MG63 (cell line): ENCODE measurements at places on chromosomes 12 and 14. TPM values are rescaled to one million over a fixed set of nuclear protein-coding genes. Genes with fewer than 3 reads are reported as not detected.

GRCh38 chr12:22335794-22336166 lies 1.3 kb upstream of the ST8SIA1 start:
- peak; percentile 13 for DNase-seq

- no peak for DNase-seq
Observed at GRCh38 chr12:91172096-91172495, 10.5 kb downstream of the DCN start.

LRRK2 gene
- 0.76 and 2.3 TPM in 2 replicates for total RNA-seq

DNAI7 gene
- 0.84 TPM in 1 of 2 replicates, not detected in the other for total RNA-seq

DNA sequence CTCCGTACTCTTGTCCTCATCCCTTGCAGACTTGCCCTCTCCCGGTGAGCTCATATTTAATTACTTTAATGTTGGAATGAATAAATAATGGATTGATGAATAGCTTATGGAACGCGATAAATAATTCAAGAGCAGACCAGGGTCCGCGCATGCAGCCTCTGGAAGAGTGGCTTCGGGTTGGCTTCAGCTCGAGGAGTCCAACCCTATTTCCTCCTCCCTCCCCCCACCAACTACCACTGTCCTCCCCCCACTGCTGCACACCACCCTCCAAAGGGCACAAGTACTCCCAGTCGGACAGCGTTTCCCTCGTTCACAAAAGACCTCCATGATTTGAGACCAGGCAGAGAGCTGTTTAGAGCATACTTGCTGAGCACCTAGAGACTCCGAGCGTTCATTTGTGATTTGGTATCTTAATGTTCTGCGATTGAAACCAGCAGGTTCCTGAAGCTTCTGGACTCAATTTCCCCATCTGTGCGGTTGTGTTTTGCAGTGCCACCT lies 647 bp upstream of the SIX1 start:
- DNase-seq, result peak; percentile 10

CMKLR1 gene
- 1.3 and 1.5 TPM in 2 replicates for total RNA-seq

CLEC4C gene
- total RNA-seq, result not detected in 2 replicates

NABP2 gene
- total RNA-seq, result 61.0 and 115 TPM in 2 replicates

ARHGAP9 gene
- total RNA-seq, result not detected in 2 replicates

DNA sequence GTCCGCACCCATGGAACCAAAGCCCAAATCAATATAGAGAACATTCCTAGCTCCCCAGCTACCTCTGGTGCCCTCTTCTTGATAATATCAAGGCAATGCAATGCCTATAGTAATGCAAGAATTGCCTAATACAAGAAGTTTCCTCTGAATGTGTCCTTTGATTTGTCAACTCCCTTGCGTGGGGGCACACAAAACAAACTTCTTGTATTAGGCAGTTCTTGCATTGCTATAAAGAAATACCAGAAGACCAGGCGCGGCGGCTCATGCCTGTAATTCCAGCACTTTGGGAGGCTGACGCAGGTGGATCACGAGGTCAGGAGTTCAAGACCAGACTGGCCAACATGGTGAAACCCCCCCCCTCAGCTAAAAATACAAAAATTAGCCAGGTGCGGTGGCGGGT lies 10.4 kb upstream of the ITPK1 start:
- no peak for DNase-seq

ACRBP gene
- total RNA-seq, result not detected in 2 replicates

DNA sequence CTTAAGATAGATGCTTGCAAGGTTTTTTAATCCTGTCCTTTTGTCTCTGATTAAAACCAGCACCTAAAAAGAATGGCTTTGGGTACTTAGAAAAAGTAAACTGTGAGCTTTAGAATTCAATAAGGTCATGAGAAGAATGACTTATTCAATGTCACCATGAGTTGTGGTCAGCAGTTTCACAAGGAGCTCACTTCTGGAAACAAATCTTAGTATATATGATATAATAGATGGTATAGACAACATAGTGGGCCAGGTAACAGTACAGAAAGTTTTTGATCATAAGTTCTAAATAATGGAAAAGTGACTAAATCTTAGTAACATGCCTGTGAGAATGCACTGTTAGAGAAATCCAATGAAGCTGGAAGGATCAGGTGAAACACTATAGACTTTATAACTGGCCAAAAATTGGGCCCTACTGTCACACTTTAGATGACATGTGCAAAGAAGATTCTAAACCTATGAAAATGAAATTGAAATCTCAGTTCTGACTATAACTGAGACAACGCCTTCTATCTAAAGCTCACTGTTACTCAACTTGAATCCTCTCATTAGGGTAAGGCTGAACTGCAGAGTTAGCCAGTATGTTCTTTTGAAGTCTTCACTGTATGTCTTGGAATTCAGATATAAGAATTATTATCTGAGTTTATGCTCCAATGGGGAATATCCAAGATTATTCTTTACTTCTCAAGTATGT lies 42.4 kb upstream of the RAD51AP1 start:
- no peak for DNase-seq

NOVA1 gene
- 1.7 TPM in 1 of 2 replicates, not detected in the other for total RNA-seq

DNA sequence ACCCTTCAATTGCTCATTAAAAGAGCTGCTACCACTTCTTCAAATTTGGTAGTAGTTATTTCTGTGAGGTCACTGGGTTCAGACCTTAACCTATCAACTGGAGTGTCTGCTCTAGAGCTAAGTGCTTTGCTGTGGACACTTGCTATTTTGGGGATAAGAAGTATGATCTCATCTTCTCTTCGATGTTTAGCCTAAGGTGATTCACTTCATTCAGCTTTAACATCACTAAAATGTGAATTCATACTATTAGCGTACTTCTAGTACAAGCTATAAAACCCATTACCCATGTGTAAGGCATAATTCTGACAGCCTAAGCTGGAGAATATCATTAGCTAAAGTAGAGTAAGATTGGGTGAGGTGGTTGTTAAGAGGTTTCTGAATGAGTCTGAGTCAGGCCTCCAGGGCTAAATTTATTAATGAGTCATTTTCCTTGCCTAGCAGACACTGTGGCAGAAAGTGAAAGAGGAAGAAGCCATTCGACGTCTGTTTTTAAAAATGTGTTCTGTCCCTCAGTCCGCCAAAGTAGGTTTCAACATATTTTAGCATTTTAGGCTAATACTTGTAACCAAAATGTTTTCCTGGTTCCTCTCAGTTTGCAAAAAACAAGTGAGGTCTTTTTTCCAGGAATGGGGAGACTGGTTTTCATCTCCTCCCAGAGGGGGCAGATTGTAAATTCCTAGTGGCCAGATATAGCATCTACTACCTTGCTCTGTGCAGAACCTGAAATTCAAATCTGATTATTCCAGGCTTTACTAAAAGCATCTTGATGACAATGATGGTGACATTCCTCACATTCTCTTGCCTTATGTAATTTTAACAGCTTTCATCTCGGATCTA lies 103.6 kb downstream of the SSPN start:
- DNase-seq, result peak; percentile 20

GRCh38 chr12:13896063-13896626 lies 85.3 kb downstream of the GRIN2B start:
- no peak for DNase-seq

- DNase-seq, result no peak
Observed at GRCh38 chr14:104091927-104092771, 6.6 kb downstream of the ASPG start.

DNA sequence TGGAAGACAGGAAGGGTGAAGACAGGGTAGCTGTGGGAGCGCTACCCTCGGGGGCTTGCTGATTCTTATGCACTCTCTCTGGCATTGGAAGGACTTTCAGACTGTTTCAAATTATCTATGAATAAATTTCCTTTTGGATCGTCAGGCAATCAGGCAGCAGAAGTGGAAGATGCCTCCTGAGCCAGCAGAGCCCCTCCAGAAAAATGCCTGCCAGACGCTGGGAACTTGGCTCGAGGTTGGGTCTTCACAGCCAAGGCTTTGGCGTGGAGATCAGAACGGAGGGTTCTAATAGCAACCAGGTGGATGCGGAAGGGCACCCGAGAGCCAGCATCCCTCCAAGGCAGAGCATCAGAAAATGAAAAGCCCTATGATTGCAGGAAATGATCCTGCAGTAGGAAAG lies 119.2 kb upstream of the RFLNA start:
- DNase-seq, result no peak

GRCh38 chr12:65602253-65602609 lies 222.1 kb upstream of the HMGA2 start:
- no peak for DNase-seq

GRCh38 chr12:6961695-6962284 lies 8.7 kb downstream of the PHB2 start:
- DNase-seq, result peak; percentile 76

TEX52 gene
- not detected in 2 replicates for total RNA-seq

PLA2G1B gene
- total RNA-seq, result not detected in 2 replicates

LARP4 gene
- 15.6 and 20.3 TPM in 2 replicates for total RNA-seq

DNA sequence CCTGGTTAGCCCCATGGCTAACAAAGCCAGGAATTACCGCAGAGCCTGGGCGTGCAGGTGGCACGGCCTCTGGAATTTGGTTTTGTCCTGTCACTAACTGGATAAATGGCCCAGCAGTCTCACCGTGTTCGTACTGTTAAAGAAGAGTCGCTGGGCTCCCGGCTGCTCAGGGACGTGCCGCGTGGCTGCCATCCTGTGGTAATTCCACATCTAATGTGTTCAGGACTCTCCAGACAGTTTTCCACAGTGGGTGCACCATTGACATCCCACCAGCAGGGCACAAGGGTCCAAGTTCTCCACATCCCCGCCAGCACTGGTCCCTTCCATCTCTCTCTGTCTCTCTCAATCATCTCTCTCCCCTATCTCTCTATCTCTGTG lies 19.6 kb downstream of the NOC4L start:
- no peak for DNase-seq

DNA sequence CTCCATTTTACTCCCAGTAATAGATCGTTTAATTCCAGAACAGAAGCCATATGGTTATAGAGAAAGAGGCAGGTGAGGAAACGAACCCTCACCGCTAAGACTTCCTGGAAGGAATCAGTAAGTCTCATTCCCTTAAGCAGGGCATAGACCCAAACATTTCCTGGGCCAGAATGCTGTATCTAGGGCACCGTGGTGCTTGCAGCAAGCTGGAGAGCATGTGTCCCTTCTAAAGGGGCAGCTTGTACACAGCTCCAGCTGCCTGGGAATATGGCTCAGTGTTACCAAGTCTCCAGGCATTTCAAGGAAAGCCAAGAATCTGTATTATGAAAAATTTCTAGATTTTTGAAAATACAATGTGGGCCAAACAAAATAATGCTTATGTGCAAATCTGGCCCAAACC lies 73.4 kb downstream of the PPM1H start:
- DNase-seq, result peak; percentile 10

- no peak for DNase-seq
Observed at GRCh38 chr12:43733687-43734086, 24.9 kb downstream of the PUS7L start.

DNA sequence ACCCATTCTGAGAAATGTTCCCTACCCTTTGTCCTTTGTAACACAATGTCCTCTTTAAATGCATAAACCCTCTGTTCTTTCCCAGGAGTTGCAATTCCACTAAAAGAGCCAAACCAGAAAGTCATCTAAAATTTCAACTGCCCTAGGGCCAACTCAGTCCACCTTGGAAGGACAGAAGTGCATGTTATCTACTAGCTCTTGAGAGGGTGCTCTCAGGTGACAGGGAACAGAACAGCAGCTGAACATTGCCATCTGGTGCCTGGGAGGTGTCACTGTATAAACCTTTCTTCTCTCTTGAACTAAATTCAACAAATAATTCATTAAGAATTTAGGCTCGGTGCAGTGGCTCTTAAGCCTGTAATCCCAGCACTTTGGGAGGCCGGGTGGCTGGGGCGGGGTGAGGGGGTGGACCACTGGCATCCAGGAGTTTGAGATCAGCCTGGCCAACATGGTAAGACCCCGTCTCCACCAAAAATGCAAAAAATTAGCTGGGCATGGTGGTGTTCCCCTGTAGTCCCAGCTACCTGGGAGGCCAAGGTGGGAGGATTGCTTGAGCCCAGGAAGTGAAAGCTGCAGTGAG lies 10.3 kb upstream of the FERMT2 start:
- DNase-seq, result peak; percentile 12

ZNF84 gene
- total RNA-seq, result 4.8 and 7.3 TPM in 2 replicates

GRCh38 chr14:105346200-105346533 lies 31.6 kb downstream of the PACS2 start:
- DNase-seq, result no peak

- DNase-seq, result no peak
Observed at GRCh38 chr12:53952871-53953734, 1.6 kb upstream of the HOXC12 start.

DNA sequence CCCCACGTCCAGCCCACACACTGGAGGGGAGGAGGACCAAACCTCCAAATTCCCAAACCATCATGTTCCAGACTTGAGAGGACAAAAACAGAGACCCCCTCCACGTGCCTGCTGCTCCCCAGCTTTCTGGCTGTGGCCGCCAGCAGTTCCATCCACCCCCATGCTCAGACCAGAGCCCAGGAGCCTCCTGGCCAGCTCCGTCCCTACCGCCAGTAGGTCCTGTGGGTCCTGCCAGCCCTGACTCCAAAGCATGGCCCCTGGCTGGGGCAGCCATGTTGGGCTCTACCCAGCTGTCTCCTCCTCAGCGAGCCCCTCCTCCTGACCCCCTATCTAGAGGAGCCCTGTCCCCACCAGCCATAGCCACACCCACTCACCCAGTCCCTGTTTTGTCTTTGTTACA lies 227.3 kb upstream of the RTL1 start:
- DNase-seq, result no peak

PLEKHD1 gene
- total RNA-seq, result not detected in 2 replicates

DNA sequence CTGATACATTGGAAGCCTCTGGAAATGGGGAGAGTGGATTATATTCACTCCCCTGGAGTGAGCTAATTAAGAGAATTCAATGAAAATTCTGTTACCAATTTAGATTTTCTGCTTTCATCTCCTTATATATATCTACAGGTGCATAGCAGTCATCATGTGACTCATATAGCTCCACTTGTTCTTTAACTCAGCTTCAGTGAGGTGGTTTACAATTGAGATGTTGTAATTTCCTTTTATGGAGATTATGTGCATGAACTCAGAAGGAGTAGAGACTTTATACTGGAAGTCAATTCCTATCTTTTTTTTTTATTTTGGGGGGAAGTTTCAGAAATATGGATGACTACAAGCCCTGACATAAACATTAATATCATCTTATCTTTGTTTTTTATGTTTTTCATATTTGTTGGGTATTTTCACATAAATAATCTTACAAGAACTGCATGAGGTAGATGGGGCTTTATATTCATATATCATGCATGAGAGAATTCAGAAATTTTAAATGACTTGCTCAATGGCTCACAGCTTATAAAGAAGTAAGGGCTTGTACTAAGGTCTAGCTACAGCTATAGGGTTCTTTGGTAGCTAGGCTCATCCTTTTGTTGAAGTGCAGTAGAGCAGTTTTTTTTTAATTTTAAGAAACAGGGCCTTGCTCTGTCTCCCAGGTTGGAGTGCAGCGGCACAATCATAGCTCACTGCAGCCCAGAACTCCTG lies 92.3 kb upstream of the SCAF11 start:
- no peak for DNase-seq

DNA sequence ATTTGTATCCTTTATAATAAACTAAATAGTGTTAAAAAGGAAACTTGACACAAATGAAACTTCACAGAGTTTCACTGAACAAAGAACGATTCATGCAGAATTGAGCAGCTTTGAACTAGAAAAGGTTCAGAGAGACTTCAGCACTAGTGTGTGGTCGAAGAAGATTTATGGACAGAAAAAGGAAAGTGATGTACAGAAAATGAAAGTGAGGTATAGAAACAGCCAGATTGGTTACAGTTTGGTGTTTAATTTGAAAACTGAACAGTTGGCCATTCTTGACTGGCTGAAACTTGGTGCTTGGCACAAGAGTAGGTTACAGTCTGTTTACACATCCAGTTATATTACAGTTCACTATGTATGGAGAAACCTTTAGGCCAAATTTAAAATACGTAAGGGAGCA lies 207.1 kb downstream of the GALC start:
- DNase-seq, result no peak

- no peak for DNase-seq
Observed at GRCh38 chr14:47763188-47763854, 87.9 kb upstream of the MDGA2 start.

MYO1A gene
- not detected in 2 replicates for total RNA-seq
